NCI-H2171 (cell line): ENCODE measurements at places on chromosomes 16 and 17.

DNA sequence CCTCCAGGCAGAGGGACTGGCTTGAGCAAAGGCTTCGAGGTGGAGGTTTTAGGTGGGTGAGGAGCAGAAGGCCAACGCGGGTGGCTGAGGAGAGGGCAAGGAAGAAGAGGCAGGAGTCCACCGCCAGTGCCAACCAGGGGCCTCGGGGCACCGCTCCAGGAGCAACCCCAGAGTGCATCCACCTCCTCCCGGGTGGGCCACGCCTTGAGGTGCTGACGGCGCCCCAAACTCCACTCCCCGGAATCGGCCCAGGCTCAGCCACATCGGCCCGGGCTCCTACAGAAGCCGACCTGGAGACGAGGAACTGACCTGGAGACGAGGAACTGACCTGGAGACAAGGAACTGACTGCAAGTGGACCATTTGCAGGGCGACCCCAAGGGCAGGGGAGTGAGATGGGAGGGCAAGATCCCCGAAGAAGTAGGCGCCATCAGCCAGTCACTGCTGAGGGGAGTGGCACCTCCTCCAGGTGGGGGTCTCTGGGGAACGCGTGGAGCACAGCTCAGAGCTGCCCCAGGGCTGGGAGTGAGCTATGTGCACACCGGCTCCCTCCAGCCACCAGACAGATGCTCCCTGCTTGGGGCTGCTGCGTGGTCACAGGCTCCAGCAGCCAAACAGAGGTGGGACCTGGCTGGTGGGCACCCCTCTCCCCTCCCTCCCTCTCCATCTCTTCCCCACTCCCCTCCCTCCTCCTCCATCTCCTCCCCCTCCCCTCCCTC lies 29.2 kb upstream of the CBFA2T3 start:
- no peak for DNase-seq

GRCh38 chr16:70460737-70461261 lies 6.4 kb downstream of the FCSK start:
- no peak for DNase-seq

DNA sequence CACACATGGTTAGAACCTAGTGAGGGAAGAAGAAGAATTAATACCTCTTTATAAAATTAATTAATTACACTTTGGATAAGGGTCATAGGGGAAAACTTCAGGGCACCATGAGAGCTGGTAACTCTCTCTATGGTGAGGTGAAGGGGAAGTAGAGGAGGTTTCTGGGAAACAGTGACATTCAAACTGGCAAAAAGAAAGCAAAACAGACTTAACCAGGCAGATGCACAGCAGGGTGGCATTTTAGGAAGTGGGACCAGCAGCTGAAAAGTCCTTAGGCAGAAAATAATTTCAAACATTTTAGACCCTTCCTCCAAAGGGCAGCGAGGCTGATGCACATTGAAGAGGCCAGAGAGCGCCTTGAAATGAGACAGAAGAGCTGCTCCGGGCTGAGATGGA lies 157.8 kb downstream of the CDH13 start:
- DNase-seq, result no peak

DNA sequence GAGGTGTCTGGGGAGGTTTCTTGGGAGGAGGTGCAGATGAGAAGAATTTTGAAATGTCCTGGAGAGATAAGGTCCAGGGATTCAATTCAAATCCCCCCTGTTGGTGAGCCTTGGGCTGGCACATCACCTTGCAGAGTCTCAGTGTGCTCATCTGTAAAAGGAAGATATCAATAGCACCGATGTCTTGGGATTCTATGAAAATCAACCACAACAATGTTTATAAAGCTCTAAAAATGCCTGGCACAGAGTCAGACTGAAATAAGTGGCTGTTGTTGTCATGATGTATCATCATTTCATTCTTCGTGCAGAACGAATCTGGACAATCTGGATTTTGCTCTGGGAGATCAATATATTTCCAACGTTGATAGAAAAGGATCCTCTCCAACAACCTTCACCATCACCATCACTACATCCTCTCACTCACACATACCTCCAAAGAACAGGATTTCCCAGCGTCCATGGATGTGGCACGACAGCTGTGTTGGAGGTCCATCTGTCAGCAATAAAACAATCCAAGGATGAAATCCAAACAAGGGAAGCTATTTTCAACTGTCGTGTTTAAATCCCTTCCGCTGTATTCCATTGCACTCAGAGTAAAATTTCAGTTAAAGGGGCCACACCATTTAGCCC lies 393.7 kb upstream of the DYNLRB2 start:
- DNase-seq, result no peak

DNA sequence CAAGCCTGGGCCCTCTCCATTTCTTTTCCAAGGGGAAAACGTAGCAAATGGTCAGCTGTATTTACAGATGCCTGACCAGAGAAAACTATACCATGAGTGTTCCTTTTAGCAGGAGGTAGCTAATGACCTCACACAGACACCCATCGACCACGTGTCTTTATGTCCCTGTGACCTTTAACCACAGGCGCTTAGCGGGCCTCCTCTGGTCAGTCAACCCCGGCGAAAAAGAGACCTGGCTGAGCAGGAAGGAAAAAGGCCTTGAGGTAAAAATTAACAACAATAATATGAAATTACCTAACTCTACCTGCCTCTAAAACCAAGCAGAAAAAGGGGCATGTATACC lies 9.1 kb downstream of the NUDT16L1 start:
- no peak for DNase-seq

DNA sequence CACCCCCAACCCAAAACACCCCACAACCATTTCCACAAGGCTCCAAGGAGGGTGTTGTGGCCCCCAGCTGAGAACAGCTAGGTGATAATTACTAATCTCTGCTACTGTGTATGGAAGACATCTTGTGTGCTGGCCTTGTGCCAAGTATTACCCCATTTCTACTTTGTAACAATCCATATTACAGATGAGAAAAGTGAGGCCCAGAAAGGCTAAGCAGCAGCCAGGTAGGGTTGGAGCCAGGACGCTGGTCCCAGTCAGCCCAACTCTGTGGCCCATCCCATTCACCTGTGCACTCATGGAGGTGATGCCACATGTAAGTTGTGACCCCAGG lies 12.4 kb upstream of the PEMT start:
- no peak for DNase-seq

DNA sequence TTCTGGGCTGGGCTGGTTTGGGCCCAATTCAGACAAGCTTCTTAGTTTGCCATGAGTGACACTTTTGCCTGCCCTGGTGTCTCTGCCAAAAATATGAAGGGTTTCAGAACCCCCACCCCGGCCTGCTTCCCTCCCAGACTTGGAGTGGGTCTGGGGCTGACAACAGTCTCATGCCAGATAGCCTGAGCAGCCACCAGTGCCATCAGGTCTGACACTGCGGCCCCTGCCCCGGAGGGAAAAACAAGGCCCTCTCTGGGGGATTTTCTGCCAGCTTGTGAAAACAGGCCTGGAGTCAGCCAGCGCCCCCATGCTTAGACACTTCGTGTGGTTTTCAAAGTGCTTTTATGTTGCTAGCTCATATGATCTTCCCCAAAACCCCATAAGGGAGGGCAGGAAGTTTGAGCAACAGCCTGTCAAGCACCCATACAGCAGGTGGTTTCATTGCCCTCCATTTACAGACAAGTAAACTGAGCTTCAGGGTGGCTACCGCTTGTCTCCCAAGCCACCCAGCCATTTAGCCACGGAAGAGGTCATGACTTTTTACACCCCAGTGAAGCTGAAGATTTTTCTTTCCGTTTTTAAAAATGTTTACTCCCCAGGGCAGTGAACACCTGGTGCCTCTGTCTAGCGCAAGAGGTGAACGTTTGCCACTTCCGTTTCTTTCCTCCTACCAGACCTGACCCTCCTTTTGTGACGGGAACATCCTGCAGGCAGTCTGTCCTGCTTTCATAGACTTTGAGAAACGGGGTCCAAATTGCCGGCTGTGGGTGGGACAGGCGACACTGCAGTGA lies 300.6 kb downstream of the SEC14L1 start:
- DNase-seq, result peak; percentile 77

- no peak for DNase-seq
Observed at GRCh38 chr16:12526515-12526914, 277.2 kb downstream of the CPPED1 start.

DNA sequence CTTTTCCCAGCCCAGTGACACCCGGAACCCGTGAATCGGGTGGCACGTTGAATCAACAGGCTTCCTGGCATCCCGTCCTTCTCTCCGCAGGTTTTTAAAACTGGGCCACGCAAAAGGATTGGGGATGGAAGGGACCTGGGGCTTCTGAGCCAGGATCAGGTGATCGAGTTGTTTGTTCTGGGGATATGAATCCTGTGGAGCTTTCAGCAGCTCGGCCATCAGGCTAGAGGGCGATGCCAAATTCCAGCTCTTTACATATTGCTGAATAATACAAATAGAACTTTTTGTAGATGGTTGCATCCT lies 473 bp downstream of the SUPT6H start:
- no peak for DNase-seq

DNA sequence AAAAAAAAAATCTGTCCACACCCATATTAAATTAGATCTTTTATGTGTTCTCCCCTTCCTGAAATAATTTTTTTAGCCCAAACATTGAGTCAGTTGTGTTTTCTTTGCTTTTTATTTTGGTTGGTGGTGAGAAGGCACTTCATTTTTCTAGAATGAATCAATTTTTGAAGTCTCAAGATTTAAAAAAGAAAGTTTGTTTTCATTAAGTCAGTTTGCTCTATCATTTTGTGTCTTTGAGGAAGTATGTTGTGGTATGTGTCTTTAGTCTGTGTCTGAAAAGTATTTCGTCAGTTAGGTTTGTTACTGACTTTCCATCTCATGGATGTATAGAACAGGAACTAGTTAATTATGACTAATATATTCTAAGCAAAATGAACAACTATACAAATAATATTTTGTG lies 3.8 kb downstream of the IGF2BP1 start:
- DNase-seq, result no peak

DNA sequence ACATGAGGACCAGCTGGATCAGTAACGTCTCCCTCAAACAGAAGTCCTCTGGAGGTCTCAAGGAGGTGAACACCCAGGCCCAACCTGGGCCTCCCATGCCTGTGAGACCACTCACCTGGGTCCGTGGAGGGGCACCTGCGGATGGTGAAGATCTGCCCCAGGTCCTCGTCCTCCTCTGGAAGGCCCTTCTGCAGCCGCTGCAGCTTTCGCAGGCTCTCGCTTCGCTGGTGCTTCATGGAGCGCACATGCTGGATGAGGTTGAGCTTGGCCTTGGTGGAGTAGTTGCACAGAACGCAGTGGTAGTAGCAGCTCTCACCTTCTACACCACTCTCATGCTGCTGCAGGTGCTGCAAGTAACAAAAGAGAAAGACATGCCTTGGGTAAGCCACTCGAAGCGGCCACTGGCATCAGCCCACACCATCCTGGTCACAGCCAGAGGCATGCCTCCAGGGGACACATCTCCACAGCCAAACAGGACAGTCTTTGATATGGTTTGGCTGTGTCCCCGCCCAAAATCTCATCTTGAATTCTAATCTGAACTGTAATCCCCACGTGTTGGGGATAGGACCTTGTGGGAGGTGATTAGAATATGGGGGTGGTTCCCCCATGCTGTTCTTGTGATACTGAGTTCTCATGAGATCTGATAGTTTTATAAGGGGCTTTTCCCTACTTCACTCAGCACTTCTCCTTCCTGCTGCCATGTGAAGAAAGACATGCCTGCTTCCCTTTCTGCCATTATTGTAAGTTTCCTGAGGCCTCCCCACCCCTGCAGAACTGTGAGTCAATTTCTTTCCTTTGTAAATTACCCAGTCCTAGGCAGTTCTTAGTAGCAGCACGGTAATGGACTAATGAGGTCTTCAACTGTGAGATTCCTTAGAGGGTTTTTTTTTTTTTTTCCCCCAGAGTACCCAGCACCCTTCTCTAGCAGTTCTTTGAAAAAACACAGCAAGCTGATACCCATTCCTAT lies 158.0 kb downstream of the ZFHX3 start:
- no peak for DNase-seq

- peak; percentile 20 for DNase-seq
Observed at GRCh38 chr16:47375423-47375822, 85.4 kb downstream of the ITFG1 start.

GRCh38 chr17:33904476-33904875 lies 350.6 kb upstream of the CCL2 start:
- DNase-seq, result no peak

DNA sequence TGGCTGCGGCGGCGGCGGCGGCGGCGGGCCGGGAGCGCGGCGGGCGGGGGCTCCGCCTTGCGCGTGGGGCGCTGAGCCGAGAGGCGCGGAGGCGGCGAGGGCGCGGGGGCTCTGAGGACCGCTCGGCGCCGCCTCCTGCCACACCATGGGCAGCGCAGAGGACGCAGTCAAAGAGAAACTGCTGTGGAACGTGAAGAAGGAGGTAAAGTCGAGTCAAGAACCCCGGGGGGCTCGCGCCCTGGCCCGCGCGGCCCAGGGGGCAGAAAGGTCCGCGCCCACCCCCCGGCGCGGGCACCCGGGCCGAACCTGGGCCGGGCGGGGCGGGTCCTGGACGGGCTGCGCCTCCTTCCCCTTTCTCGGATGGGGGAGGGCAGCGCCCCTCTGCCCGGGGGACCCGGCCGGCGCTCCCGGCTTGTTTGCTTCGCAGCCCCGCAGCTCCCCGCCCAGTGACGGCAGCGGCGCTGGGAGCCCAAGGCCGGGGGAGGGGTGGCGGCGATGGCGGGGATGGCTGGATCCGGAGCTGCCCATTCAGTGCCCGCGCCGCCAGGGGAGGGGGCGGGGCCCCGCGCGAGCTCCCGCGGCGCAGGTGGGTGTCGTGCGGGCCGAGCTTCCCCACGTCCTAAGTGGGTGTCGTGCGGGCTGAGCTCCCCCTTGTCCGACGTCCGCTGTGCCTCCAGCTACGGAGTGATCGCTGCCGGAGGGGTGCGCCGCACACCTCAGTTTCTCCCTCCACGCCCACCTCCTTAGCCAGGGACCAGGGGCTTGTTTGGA lies 428 bp downstream of the SGSM2 start:
- DNase-seq, result peak; percentile 29

- no peak for DNase-seq
Observed at GRCh38 chr16:896261-897199, 74.3 kb downstream of the LMF1 start.

GRCh38 chr17:16001226-16001897 lies 1.7 kb downstream of the TTC19 start:
- DNase-seq, result no peak

DNA sequence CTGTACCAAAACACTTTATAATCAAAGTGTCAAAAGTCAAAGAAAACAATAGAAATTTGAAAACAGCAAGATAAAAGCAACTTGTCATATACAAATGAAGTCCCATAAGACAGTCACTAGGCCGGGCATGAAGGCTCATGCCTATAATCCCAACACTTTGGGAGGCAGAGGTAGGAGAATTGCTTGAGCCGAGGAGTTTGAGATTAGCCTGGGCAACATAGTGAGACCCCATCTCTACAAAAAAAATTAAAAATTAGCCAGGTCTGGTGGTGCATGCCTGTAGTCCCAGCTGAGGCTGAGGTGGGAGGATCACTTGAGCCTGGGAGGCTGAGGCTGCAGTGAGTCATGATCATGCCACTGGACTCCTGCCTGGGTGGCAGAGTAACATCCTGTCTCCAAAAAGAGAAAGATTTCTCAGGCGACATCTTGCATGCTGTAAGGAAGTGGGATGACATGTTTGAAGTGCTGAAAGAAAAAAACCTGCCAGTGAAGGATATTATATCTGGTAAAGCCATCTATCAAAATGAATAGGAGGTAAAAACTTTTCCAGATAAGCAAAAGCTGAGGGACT lies 98.7 kb upstream of the NACA2 start:
- DNase-seq, result no peak

GRCh38 chr17:55898195-55898594 lies 147.3 kb downstream of the PCTP start:
- no peak for DNase-seq

- no peak for DNase-seq
Observed at GRCh38 chr16:86984343-86984742, 332.8 kb downstream of the C16orf95 start.
